Progenitor cell of endocrine pancreas (in vitro differentiated cells): ENCODE measurements at places on chromosomes 11 and 22.

GRCh38 chr11:88420165-88420791, 82.7 kb upstream of the CTSC start:
- no peak for DNase-seq

GRCh38 chr22:47139013-47139789, 376.8 kb downstream of the TBC1D22A start:
- DNase-seq, result no peak

DNA sequence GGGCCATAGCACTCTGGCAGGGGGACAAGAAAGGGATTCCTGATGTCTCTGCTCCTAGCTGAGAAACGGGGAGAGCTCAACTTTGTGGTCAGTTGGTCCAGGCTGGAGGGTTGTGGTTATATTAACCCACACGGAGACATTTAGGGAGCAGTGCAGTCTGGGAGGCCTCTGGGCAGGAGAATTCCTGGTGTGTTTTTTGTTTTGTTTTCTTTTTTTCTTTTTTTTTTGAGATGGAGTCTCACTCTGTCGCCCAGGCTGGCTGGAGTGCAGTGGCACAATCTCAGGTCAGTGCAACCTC, 88.0 kb upstream of the SHISAL1 start:
- no peak for DNase-seq

- no peak for DNase-seq
Measured at GRCh38 chr22:32348031-32348611, 9.5 kb upstream of the RFPL3 start.

GRCh38 chr22:23938328-23939016, 22.5 kb downstream of the GSTT2B start:
- no peak for DNase-seq

- DNase-seq, result no peak
Measured at GRCh38 chr22:28882545-28882877, 861 bp upstream of the ZNRF3 start.

- DNase-seq, result no peak
Measured at GRCh38 chr11:45145379-45146071, 914 bp upstream of the PRDM11 start.

- no peak for DNase-seq
Measured at GRCh38 chr22:42585096-42585495, 29.6 kb downstream of the POLDIP3 start.

- DNase-seq, result no peak
Measured at GRCh38 chr22:36297568-36297967, 44.6 kb downstream of the APOL1 start.

- DNase-seq, result no peak
Measured at GRCh38 chr11:68189082-68189481, 24.0 kb downstream of the KMT5B start.

DNA sequence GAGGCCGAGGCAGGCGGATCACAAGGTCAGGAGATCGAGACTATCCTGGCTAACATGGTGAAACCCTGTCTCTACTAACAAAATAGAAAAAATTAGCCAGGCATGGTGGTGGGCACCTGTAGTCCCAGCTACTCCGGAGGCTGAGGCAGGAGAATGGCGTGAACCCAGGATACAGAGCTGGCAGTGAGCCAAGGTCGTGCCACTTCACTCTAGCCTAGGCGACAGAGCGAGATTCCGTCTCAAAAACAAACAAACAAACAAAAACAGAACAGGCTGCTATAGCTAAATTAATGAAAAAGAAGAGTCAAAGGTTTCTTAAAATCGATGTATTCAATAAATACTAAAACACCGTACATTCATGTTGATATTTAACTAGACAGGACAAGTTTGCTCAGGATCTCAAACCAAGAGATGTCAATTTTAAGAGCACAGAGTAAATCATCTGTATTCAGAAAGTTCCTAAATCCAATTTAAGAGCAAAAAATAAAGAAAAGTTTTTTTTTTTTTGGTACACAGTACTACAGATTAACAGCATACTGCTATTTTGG, 59.9 kb downstream of the NUP98 start:
- no peak for DNase-seq

- DNase-seq, result no peak
Measured at GRCh38 chr11:64560941-64561340, 30.1 kb upstream of the SLC22A12 start.

GRCh38 chr11:58576887-58577471, 1.3 kb upstream of the LPXN start:
- DNase-seq, result no peak

DNA sequence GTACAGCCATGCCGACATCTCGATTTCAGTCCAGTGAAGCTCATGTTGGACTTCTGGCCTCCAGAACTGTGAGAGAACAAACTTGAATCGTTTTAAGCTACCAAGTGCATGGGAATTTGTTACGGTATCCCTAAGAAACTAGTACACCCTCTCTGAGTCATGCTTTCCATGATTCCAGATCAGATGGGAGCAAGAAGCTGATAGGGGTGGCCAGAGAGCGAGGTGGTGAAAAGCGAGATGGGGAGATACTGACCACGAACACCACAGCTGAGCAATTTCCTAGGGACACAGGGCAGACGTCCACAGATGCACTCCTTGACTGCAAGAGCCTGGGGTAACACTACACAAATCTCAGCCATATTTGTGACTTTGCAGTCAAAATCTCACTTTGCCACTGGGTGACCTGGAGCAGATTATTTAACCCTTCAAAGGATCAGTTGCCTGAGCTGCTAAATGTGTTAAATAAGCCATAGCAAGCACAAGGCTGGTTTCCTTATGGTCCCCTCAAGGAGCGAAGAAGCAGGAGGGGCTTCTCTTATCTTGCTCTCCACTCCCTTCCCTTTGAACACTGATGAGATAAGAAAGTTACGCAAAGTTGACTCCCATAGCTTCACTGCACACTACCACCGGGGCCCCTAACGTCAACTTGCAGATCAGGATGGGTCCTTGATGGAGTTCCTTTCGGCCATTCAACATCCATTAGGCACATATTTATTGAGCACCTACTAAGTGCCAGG, 22.6 kb upstream of the RCN1 start:
- DNase-seq, result no peak

- DNase-seq, result no peak
Measured at GRCh38 chr11:1261241-1262071, 38.6 kb downstream of the MUC5B start.

- DNase-seq, result no peak
Measured at GRCh38 chr22:48707763-48708557, 1119.7 kb downstream of the BRD1 start.

GRCh38 chr11:13852481-13852880, 110.0 kb upstream of the SPON1 start:
- DNase-seq, result no peak

DNA sequence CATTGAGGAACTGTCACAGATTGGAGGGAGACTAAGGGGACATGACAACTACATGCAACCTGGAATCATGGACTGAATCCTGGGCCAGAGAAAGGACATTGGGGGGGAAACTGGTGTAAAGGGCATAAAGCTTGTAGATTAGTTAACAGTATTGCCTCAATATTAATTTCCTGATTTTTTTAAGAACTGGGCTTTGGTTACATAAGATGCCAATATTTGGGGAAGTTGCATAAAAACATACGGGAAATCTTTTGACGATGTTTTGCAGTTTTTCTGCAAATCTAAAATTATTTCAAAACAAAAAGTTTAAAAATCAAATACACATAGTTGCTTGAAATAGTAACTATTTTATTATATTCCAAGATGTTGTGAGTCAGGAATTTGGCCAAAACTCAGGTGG, 2.9 kb upstream of the FOLR3 start:
- DNase-seq, result no peak

DNA sequence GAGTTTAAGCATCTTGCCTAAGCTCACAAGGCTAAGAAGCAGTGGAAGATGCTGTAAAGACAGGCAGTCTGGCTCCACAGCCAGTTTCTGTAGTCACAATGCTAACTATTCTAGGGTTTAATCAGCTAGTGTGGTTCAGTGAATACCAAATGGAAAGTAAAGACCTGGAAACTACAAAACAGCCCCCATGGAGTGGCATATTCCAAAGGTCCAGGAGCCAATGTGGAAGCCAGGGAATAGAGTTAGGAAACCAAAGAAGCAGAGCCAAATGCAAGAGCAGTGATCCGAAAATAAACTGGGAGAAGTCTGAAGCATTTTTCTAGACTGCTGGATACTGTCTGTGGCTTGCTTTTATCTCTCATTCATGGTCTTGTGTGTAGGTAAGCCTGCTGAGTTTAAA, 731.2 kb upstream of the ANO5 start:
- no peak for DNase-seq

- DNase-seq, result no peak
Measured at GRCh38 chr11:27557226-27557625, 50.7 kb upstream of the LIN7C start.

DNA sequence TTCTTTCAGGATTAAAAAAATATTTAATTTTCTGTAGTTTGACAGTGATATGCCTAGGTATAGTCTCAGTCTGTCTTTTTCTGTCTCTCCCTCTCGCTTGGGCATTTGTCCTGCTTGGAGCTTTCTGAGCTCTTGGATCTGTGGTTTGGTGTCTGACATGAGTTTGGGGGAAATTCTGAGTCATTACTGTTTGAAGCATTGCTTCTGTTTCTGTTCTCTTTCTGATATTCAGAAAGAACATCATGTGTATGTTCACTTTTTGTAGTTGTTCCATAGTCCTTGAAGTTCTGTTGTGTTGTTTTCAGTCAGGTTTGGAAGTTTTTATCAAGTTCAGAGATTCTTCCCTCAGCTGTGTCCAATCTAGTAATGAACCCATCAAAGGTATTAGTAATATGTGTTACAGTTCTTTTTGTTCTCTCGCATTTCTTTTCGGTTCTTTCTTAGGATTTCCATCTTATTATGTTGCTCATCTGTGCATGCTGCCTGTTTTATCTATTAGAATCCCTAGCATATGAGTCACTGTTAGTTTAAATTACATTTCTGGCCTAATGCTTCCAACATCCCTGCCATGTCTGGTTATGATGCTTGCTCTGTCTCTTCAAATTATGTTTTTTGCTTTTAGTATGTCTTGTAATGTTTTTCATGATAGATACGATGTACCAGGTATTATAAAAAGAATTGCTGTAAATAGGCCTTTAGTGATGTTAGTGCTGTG, 48.4 kb downstream of the DDX10 start:
- DNase-seq, result no peak

GRCh38 chr11:61054927-61055562, 47.2 kb upstream of the CD5 start:
- no peak for DNase-seq

DNA sequence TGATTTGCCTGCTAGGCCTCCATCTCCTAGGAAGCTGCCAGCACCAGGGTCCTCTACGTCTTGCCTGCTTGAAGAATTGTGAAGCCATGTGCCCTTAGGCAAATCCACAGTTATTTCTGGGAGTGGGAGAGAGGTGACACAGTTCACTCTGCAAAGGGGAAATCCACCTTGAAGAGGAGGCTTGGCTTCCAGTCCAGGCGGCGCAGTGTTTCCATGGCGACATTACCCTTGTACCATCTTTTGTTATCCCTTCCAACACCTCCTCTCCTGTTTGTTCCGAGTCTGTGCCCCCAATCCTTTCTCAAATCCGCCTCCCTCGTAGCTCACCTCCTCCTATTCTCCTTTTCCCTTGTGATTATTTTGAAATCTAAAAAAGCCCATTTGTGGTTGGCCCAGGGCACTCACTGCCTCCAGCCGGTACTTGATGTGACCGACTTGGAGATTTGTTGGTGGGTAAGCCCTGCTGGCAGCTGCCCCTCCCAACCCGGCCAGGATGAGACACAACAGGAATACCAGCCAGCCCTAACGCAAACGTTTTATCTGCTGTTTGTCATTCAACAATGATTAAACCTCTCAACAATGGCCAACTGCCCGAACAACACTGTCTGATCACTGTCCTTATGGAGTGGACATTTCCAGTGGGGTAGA, 18.4 kb downstream of the SYT13 start:
- no peak for DNase-seq
